NCI-H1105 treated with DMSO at 0.1 percent for 48 hours (cell line): ENCODE measurements at places on chromosomes 2 and 18.

DNA sequence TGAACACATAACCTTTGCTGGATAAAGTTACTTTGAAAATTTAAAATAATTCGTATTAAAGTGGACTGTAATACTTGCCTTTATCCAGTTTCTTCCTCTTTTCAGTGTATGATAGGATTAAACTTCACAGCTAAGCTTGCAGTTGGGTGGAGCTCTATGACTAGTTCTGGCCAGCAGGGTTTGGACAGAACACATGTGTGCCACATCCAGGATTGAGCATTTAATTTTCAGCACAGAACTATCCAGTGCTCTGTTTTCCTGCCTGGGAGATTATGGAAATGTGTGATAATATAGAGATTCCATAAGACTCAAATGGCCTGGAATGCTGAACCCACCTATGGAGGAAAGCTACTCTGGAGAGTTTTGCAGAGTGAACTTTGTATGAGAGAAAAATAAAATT is 200.2 kb downstream of the OSR1 start:
- DNase-seq = no peak

GRCh38 chr2:232878855-232879617 is 9.0 kb downstream of the SNORC start:
- no peak for DNase-seq

GRCh38 chr2:196174404-196174803 is 3.0 kb upstream of the STK17B start:
- no peak for DNase-seq

- peak; percentile 45 for DNase-seq
These were observed 729 bp upstream of the REL start for GRCh38 chr2:60880643-60881046.

DNA sequence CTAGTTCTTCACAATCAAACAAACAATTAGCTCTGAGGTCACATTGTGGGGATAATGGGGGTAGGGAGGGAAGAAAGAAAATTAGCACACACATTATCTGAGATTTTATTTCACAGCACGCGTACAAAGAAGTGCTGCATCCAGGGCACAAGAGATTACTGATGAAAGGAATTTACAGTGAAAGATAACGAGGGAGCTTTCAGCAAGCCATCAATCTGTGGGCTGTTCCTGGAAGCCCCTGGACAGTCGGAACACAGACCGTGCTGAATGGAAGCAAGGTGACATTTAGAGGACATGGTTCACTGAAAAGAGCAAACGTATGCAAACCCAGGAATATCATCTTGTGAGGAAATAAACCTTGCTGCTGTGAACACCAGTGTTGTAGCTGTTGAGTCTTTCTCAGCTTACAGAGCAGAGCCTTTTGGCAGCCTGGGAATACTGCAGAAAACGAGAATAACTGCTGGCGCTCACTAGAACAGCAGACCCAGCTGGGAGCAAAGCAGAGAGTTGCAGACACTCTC is 63.2 kb downstream of the SCG2 start:
- DNase-seq = peak; percentile 51

DNA sequence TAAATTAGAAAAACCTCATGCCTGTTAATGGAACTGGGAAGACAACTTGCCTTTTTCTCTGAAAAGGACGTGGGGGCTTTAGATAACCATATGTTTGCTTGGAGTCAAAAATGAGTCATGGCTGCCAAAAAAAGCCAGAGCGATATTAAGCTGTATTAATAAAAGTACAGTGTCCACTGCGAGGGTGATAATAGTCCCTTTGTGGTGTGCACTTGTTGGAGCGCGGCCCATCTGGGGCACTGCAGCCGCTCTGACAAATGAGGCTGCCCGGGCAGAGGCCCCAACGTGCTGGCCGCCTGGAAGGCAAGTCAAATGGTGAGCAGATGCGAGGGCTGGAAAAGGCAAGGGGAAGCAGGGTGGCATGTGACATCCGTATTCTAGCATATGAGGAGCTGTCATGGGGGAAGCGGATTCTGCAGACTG is 103.3 kb upstream of the NCK2 start:
- DNase-seq = no peak

DNA sequence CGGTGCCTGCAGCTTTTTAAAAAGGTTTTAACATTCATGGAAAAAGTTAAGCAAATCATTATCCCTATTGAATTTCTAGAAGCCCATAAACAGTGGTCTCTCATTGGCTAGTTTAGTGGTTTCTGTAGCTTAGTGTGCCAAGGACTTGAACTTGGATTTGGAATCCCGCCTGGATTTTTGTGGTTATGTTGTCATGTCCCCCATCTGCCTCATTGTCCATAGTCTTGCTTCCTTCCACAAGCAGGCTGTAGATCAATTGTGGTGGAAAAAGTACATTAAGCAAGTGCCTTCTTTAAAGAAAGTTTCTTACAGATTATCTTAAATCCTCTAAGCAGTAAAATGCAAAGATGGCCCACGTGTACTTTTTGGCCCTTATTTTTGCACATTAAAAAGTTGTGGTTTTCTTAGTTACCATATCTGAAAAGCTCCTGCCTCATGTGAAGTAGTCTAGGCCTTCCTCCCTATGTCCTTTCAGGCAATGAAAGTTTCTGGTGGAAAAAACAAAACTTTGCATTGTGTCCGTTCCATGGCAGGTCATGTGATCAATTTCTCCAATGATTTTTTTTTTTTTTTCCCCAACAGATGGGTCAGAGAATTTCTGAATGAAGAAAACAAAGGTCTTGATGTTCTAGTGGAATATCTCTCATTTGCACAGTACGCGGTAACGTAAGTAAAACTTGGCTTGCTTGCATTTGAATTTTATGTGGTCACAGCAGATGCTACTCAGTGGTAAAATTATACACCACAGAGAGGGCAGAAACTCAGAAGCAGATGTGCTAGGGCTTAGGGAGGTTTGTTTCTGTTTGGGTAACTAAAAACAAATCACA is 158.9 kb downstream of the PRPF40A start:
- no peak for DNase-seq

DNA sequence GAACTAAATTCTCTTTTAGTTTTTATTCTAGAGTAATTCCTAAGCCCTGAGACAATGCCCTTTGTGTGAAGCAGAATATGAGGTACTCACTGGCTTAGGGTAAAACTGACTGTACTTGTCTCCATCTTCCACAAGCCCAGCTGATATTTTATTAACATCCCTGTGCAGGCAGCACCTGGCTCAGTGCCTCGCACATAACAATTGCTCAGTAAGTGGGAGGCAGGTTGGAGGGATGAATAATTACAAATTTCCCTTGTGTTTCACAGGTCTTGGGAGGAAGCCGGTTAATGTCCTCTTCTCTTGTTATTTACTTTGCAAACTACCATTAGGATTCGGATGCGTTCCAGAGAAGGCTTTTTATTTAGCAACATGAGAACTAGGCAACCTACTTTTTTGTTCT is 249.8 kb upstream of the FSHR start:
- DNase-seq = peak; percentile 14

- no peak for DNase-seq
These were observed 65.8 kb downstream of the RTP5 start for GRCh38 chr2:241935314-241935713.

- peak; percentile 52 for DNase-seq
These were observed 505.4 kb downstream of the PLCL1 start for GRCh38 chr2:198309673-198310280.

GRCh38 chr2:223928113-223929006 is 16.8 kb downstream of the WDFY1 start:
- no peak for DNase-seq

GRCh38 chr2:241675885-241676284 is 10.7 kb downstream of the DTYMK start:
- DNase-seq = no peak

GRCh38 chr2:68832233-68832869 is 38.8 kb downstream of the BMP10 start:
- no peak for DNase-seq

DNA sequence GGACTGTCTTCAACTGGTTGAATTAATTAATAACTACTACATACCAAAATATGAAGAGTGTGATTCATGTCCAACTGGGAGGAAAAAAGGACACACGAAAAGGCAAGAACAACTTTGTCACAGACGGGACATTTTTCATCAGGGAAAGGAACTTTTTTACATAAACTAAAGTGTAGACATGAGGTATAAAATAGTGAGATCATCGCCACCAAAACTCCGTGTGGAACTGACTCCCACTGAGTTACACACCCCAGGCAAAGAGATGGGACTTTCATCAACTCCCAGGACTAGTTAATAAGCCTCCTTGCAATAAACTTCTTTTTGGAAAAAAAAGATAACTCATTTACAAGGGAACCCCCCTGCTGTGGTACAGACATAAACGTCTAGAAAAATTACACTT is 12.9 kb upstream of the NMI start:
- DNase-seq = no peak

DNA sequence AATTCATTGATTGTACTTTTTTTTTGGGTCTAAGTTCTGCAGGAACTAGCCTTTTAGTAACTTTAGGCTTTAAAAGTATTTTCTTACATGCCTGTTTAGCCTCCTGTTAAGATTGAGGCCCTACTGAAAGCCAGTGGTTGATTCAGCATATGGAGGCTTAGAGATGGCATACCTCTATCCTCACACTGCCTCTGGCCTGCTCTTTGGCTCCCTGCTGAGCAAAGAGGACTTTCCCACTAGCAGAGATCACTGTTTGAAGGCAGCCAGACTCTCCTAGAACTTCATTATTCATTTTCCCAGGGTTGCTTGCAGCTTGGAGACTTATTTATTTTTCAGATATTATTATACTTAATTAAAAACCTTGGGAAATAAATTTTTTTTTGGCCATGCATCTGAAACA is 405.6 kb upstream of the MEX3C start:
- no peak for DNase-seq

DNA sequence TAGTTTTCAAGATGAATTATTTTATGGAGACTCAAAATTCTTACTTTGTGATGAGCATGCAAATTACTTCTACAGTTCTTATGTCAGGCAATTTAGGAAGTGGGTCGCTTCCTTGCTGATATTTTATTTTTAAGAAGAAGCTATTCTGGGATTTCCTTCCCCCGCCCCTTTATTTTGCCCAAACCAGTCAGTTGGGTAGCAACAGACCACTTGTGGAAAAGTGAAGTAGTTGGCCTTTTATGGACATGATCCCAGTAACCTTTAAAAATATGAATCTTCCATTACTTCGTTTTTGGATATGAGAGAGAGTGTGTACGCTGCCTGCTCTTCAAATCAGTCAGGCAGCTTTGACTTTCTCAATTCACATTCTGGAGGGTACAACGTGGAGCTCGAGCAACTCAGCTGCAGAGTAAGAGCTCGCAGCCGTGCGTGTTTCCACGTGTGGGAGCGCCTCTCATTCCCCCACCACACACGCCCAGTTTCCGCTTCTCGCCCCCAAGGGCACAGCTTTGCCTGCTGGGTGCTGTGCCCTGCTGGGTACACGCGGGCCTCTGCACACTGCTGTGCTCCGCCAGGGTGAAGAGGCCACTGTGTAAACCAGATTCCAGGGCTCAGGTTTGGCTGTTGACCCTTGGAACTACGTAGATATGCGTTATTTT is 92.6 kb downstream of the ITGB1BP1 start:
- no peak for DNase-seq

DNA sequence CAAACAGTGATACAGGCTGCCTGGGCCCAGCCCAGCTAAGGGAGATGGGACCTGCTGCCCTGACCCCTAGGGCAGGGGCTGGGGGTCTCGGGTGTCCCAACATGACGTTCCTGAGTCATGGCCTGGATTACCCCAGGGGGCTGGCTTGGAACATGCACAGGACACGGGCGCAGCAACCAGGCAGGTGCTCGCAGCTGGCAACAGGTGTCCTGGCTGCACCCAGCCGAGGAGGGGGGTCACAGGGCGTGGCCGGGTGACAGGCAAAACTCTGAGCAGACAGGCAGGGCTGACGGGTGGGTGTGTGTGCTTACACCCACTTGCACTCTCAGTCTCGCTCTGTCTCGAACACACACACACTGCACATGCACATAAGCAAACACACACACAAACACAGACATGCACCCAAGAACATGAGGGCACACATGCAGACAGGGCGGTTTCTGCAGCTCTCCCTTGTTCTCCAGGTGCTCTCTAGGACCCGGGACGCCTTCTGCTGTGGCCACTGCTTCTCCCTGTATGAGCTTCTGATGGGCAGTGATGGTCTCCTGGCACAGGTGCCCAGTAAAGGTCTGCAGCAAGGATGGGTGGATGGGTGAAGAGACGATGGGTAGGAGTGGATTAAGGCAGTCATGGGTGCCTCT is 33.7 kb upstream of the TAF1B start:
- no peak for DNase-seq

DNA sequence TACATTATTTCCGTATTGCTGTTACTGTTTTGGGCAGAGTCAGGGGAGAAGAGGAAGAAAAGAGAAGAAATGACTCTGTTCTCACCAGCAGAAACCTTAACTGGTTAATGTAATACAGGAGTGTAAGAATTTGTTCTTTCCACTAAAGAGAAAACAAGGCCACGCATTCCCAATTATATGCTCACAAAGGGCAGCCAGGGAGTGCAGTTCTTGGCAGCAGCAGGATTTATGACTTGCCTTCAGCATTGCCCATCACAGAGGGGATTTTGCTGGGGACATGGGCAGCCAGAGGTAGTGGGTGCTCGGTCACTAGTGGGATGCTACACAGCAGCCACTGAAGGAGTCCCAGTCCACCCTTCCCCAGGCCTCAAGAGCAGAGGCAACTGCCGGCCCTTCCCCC is 18.4 kb downstream of the MREG start:
- no peak for DNase-seq

DNA sequence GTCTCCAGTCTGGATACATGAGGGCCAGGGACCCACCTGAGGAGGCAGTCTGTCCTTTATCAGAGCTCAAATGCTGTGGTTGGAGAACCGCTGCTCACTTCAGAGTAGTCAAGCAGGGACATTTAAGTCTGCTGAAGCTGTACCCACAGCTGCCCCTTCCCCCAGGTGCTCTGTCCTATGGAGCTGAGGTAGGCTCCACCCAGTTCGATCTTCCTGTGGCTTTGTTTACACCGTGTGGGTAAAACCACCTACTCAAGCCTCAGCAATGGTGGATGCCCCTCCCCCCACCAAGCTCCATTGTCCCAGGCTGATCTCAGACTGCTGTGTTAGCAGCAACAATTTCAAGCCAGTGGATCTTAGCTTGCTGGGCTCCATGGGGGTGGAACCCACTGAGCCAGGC is 731.4 kb upstream of the HS6ST1 start:
- DNase-seq = no peak
